ENCODE measurements at places on chromosomes 3 and 15.

GRCh38 chr3:79236496-79236895 is 531.3 kb downstream of the ROBO1 start:
- no peak for DNase-seq

DNA sequence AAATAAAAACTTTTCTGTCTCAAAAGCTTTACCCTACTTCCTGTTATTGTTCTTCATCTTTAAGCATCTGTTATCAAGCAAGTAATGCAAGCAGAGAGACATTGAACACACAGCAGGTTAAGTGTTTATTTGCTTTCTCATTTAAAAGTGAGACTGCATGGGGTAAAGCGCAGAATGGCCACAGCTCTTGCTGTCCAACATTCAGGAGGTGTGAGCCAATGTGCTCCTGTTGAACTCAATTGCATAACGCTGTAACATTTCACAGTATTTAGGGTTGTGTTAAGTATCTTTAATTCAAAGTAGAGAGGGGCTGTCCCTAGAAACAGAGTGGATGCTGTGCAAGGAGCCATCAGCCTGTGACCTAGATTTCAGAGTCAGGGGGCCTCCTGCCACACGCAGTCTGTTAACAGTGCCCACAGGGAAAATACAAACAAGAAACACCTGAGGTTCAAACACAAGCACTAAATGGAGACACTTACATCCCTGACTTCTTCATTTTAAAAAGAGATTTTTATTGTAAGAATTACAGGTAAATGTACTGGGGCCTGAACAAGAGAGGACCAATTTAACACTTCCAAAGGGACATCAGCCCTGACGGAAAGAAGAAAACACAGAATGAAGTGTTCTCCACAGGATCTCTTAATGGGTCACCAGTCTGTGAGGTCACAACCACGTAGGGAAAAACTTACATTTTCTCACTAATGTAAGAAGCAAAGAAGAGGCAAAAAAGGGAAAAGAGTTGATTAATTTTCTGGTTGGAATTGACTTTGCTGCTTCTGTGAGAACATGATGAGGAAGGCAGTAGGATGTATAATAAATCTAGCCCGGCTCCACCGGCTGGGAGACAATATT is 815.1 kb downstream of the VGLL3 start:
- no peak for DNase-seq

GRCh38 chr15:31013863-31014607 is 22.6 kb upstream of the MTMR10 start:
- no peak for DNase-seq

DNA sequence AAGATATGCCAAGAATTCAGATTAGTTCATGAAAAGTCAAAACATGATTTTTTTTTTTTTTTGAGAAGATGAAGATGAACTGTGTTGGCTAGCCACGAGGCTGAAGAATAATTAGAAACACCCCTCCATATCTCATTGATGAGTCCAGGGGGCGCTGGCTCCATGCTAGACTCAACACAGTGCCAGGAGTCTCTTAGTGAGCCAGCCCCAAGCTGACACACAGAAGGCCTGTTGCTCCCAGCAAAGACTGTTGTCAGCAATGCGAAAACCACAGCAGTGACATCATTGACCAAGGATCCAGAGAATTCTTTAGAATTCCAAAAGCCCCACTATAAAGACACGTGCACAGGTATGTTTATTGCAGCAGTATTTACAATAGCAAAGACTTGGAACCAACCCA is 185.2 kb downstream of the ANXA2 start:
- DNase-seq, result no peak

DNA sequence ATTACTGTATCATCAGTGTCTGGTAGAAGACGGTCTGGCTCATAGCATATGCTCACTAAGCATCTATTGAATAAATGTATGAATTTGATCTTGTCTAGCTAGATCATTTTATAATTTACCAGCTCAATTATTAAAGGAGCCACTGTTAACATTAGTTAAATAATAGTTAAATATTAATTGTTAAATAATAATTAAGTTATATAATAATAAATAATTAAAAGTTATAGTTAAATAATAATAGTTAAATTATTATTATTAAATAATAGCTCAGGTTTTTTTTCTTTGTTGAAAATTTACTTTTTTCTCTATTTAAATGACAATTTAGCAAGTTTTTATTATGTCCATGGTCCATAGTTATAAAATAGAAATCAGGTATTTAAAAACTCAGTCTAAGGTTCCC is 274.4 kb downstream of the OXSM start:
- no peak for DNase-seq

DNA sequence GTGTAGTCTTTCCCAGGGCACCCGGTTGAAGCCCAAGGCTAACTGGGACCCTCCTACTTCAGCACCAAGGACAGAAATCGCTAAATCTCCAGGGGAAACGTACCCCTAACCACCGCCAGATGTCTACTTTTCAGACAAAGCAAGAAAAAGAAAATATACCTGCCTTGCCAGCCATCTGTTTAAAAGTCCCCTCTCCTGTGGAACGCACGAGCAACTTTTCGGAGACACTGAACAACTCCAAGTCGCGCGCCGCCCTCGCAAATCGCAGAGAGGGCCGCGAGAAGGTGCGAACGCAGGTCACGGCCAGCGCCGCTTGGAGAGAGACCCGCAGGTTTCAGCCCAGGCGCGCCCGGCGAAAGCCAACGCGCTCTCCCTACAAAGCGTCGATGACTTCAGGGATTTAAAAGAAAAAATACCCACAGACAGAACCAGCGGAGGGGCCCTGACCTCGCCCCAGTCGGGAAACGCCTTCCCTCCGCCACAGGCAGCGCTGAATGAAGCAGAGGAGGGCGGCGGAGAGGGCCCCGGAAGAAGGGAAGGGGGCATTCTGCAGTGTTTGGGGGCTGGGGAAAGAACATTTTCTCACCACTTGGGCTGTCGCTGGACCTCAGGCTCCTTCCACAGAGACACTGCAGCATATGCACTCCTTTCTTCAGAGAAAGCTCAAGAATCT is 213.1 kb downstream of the FGF12 start:
- no peak for DNase-seq

GRCh38 chr3:106794442-106794841 is 582.8 kb upstream of the CCDC54 start:
- no peak for DNase-seq

- no peak for DNase-seq
These were observed 79.4 kb upstream of the FAM98B start for GRCh38 chr15:38374556-38374955.
